ENCODE measurements at places on chromosomes 2 and 18.
A peak's percentile ranks its signal among the peaks of the same experiment; 100 is the strongest.

- DNase-seq: no peak
Observed at GRCh38 chr2:54454548-54455130, 1.5 kb upstream of the SPTBN1 start.

DNA sequence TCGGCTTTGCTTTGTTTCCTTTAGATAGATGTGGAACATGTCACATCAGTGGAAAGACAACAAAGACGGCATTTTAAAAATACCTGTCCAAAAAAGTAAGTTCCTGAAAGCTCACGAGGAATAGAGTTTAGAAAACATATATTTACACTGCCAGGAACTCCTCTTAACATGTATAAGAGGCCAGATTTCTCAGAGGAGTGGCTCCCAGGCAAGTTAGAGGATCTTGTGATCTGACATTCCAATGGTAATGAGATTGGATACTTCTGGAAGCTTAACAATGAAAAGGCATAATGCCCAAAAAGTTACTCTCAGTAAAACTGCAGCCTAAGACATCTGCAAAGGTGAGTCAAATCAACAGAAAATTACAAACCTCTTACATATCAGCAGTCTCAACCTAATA, 77.1 kb downstream of the CYRIA start:
- no peak for DNase-seq

DNA sequence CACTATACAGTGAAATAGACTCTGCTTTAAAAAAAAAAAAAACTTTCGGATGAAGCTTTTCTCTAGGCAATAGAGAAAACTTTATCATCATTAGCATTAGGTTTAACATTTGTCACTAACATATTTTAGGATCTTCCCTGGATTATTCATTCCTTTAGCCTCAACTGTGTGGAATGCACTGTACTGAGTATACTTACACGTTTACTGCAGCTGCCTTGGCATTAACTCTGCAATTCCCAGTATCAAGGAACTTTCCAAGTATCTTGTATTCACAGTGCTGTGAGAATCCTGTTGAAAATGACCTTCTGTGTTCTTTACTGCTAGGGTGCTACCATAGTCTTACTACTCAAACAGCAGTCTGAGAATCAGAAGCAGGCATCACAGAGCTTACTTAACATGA, 328.2 kb upstream of the COL3A1 start:
- peak; percentile 52 for DNase-seq

GRCh38 chr2:8239531-8240088, 442.2 kb upstream of the ID2 start:
- DNase-seq: no peak

DNA sequence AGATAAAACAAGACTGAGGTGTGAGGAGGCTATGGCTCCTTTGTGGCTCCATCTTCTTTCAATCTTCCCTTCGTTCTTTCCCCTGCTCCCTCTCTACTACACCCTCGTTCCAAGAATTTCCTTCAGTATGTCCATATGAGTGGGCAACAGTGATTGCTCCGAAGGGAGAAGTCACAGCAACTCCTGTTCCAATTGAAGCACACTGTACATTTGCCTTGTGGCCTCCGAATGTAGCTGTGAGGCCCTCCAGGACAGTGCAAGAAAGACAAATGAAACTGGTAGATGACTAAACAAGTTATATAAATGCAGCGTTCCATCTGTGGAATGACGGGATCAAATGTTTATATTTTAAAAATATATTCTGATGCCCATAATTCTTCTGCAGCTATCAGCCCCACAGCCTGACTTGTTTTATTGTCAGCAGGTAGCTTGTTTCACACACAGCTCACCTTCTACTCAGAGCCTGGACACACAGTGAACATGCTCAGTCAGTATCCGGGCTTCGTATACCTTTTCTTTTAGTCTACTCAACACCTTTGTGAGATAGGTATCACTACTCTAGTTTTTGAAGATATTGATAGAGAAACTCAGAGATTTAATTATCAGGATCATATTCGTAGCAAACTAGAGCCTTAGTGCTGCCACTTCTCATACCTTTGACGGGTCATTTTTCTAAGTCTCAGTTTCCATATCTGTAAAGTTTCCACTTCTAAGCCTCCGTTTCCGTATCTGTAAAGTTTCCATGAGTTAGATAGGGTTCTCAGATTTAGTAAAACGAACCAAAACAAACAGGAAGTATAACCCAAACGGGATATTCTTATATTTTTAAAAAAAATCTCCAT, 216.7 kb upstream of the STON1 start:
- DNase-seq: no peak

GRCh38 chr2:185979546-185980071, 241.0 kb downstream of the FSIP2 start:
- DNase-seq: peak; percentile 15

DNA sequence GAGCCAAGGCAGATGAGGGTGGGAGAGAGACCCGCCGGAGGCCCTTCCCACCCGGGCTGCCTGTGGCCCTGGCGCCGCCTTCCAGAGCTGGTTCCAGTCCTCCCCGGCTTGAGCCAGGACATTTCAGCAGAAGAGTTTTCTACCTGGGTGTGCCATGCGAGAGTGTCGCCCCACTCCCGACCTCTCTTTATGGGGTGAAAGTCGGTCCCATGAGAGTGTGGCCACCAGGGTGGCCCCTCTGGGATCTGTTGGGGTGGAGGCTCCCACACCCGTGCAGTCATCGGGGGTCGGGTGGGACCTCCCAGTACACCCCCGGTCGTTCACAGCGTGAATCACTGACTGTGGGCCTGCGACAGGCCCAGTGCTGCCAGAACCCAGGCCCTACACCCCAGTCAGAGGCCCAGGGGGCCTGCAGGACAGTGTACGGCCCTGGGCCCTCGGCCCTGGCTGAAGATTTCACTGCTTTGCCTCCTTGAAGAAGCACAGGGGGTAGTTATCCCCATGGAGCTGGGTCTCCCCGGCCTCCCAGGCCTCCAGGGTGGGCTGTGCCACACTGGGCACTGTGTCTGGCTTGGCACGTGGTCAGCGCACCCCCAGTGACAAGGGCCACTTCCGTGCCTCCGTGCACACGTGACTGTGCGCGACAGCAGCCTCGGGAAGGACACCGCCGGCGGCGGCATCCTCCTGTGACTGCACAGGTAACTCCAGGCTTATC, 5.9 kb downstream of the NFATC1 start:
- no peak for DNase-seq

GRCh38 chr18:76827205-76828200, 5.1 kb downstream of the ZNF236 start:
- peak; percentile 30 for DNase-seq

DNA sequence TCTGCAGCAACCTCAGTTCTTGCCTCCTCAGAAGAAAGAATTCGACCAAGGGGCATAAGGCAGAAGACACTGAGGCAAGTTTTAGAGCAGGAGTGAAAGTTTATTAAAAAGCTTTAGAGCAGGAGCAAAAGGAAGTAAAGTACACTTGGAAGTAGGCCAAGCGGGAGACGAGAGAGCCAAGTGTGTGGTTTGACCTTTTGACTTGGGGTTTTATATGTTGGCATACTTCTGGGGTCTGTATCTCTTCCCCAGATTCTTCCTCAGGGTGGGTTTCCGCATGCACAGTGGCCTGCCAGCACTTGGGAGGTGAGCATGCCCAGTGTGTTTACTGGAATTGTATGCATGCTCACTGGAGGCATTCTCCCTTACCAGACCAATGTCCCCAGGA, 59.3 kb upstream of the ANKRD44 start:
- no peak for DNase-seq

DNA sequence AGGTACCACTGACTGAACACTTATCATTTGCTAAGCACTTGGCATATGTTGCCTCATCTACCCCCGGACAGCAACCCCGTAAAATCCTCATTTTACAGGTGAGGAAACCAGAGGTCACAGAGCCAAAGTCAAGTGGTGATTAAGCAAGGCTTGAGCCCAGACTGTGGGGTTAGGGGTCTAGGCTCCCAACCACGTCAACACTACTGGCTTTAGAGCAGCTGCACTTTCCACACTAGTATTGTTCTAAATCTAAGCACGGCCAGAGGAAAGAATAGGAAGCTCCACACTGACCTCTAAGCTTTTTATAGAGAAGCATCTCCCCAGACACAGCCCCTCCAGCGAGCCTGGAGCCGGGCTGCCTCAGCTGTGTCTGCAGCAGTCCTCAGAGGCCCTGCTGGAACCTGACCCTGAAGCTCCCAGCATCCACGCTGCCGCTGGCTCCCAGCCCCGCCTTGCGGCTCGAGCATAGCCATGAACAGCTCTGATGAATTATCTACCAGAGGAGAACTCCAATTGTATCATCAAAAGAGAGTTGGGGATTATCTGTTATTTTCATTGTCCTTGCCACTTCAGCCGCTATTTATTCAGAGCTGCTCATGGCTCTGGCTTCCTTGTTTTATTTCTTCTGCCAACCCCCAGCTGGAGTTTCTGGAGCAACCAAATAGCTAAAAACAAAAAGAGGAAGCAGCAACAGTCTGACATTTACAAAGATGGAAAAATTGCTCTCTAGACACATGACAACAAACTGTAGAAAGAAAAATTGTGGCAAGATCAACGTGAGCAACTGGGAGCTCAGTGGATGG, 62.2 kb upstream of the RTN4 start:
- DNase-seq: peak; percentile 87

DNA sequence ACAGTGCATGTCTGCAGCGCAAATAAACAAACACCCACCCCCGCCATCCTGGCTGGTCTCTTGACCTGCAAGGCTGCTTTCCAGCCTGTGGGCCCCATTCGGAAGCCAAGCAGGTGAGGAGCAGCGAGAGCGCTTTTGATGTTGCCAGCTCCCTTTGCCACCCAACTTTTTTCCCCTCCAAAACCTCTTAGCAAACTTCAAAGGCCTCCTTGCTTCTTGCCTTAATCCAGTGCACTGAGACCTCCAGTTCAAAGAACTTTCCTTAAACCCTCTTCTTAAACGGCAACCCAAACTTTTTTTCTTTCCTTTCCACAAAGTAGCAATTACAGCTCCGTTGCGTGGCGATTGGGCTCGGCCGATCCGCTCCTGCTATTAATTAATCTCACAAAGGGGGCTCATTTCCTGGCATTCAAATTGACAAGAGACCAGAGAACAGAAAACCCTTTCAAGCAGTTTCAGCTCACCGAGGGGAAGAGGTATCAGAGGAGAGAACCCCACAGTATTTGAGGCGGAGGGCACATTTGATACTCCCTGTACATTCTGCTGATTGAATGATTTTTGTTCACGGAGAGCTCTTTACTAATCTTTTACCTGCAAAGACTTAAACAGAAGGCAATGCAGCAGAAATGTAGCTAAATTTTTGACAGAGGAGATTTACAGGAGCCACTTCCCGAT, 531.4 kb downstream of the TMEM182 start:
- no peak for DNase-seq

- DNase-seq: no peak
Observed at GRCh38 chr2:61434314-61434713, 36.6 kb downstream of the USP34 start.

- no peak for DNase-seq
Observed at GRCh38 chr2:234577191-234577590, 80.3 kb upstream of the ARL4C start.

DNA sequence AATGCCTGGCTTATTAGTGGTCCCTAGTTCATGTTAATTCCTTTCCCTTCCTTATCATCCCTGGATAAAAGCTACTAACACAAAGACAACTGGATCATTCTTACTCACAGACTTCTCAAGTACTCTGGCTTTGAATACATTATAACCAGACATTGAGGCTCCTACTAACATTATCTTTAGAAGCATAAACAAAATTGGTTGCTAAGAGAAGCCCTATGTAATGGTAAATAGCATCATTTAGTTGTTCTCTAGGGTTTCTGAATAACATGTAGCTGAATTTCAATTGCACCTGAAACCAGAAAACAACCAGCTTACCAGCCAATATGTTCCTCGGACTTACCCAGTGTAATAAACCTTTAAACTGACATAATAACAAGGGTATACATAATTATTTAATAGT, 114.1 kb upstream of the NCKAP5 start:
- no peak for DNase-seq

All from astrocyte of the spinal cord (primary cell).